SK-N-SH treated with all-trans-retinoic acid at 6 μM for 48 hours (cell line): ENCODE measurements at places on chromosomes 13 and 19.

- peak; percentile 64 for ATAC-seq
Measured at GRCh38 chr13:46896341-46897137, at the start of gene HTR2A. HTR2A (minus strand) TSS chr13:46897053; CDS start chr13:46895906, 1,147 bp downstream.

DNA sequence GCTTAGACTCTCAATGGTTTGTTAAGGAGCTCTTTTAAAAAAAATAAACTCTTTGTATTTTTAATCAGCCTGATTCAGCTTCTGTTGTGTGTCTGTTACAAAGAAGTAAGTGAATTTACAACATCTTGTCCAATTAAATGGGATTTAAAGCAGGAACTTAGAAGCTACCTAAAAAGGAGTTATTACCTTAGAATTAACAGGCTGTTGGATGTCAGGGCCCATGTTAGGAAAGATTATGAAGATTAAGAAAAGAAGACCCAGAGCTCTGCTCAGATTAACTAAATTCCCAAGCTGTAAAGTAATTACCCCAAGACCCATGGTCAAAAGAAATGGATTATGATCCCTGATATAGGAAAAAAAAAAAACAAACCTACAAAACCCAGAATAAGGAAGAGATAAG lies 44.1 kb upstream of the ZNF780A start:
- ATAC-seq = no peak

GRCh38 chr13:98513837-98514236 lies 63.1 kb downstream of the STK24 start:
- no peak for ATAC-seq

DNA sequence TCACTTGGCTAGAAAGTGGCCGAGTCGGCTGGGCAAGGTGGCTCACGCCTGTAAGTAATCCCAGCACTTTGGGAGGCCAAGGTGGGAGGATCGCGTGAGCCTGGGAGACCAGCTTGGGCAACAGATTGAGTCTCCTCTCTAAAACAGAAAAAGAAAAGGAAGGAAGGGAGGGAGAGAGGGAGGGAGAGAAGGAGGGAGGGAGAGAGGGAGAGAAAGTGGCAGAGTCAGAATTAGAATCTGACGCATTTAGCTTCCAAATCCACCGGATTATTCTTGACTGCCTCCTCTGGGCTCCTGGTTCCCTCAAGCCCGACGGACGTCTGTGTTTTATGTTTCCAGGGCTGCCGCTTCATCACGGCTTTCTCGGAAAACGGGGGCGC lies 22.5 kb downstream of the LRFN3 start:
- no peak for ATAC-seq

DNA sequence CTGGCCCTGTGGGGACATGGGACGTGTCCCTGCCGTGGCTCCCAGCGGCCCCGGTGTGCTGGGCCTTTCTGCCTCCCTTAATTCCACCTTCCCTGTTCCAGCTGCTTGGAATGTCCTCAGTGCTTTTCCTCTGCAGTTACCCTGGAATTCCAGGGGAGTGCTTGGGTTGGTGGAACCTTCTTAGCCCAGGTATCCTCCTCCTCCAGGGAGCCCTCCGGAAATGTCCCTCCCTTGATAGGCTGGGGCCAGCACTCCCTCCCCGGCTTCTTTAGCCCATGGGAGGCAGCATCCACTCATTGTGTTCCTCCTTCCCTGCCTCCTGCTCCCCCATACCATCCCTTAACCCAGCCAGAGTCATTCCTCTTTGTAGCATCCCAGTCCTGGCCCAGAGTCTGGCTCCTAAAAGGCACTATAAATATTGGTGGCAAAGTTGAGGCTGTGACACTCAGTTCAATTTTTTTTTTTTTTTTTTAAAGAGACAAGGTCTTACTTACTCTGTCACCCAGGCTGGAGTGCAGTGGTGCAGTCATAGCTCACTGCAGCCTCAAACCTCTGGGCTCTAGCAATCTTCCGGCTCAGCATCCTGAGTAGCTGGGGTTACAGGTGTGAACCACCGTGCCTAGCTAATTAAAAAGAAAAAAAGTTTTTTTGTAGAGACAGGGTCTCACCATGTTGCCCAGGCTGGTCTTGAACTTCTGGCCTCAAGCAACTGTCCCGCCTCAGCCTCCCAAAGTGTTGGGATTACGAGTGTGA lies 13.7 kb upstream of the SLC7A10 start:
- no peak for ATAC-seq

DNA sequence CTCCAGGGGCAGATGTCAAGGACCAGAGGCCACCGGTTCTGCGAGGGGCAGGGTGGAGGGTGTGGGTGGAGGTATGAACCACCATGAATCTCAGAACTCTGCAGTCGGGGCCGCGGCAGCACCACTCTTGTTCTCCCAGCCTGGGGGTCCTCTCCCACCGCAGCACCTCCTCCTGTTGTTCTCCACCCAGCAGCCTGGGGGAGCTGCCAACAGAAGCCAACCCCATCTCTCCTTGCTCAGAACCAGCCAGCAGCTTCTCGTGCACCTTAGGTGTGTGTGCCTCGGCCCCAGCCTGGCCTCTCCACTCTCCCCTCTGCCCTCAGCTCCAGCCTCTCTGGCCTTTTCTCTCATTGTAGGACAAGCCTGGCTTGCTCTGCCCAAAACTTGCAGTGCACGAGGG lies 31.9 kb upstream of the CCNE1 start:
- no peak for ATAC-seq

DNA sequence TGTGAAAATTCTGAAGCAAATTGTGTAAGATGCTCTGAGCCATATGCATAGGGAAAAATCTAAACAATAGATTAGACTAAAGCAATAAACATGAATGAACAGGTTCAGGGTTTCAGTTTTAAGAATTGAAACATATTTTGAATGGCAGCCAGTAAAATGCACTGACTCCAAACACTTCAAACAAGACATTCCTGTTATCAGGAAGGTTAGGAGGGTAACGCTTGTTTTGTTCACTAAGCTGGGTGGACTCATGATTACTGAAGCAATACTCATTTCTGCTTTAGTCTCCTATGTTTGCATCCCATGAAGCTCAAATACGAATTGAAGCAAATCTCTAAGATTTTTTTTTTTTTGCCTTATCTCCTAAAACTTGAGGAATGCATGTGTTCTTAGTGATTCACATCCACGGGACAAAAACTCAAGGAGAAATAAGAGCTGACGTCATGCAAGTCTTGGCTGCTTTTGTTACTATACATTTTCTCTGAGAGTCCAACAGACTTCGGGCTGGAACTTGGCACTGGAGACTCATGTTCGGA lies 29.1 kb upstream of the IGFL4 start:
- ATAC-seq = no peak; the same call in 2 of the 3 replicates

- no peak for ATAC-seq
Measured at GRCh38 chr19:17156947-17157302, 58.2 kb upstream of the USE1 start.

DNA sequence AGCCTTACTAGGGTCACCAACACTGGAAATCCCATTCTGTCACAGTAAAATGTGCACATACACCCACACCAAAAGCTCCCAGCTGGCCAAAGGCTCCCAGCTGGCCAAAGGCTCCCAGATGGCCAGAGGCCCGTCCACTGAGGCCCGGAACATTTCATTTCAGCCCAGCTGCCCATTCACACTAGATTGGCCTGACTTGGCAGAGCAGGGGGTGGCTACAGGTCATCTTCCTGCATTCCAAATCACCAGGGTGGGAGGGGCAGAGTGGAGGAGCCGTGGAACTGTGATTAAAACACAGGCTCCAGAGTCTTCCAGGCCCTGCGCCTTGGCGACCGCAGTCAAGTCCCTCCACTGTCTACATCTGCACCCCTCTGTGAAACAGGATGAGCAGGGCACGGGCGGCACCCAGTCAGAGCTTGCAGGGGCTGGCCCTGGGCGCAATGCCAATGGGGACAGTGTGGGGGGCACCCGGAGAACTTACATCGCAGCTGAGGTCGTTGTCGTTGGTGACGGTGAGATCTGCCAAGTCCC lies 10.1 kb upstream of the PRKD2 start:
- no peak for ATAC-seq

DNA sequence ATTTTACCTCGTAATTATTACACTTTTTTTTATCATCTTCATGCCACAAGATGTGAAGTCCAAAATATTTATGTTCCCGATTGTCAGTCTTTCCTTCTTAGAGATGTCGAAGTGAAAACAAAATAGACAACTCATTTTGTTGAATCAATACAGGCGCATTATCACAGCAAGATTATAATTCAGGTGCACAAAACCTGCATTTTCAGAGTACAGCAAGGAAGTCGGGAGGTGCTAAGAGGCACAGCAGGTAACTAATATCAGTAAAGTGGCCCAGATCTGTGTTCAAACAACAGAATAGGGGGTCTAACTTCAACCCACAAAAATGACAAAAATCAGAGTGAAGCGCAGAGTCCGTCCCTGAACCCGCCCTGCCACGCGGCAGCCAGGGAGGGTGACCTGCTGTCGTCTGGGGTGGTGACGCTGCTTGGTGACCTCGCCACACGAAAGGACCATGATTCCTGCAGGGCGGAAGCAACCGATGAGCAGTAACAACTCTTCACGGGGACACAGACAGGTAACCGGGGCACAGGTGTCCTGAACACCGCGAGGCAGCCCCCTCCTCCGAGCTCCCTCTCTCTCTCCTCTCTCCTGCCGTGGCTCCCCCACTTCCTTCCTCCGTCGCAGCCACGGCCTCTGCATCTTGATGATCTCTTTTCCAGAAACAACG lies 50.9 kb upstream of the SPACA7 start:
- no peak for ATAC-seq

- no peak for ATAC-seq
Measured at GRCh38 chr13:44583137-44583536, 7.0 kb upstream of the TSC22D1 start.

- no peak for ATAC-seq
Measured at GRCh38 chr19:17751103-17751911, at the start of gene FCHO1. FCHO1 (plus strand) TSS chr19:17751477; CDS start chr19:17755165, 3,688 bp downstream.

DNA sequence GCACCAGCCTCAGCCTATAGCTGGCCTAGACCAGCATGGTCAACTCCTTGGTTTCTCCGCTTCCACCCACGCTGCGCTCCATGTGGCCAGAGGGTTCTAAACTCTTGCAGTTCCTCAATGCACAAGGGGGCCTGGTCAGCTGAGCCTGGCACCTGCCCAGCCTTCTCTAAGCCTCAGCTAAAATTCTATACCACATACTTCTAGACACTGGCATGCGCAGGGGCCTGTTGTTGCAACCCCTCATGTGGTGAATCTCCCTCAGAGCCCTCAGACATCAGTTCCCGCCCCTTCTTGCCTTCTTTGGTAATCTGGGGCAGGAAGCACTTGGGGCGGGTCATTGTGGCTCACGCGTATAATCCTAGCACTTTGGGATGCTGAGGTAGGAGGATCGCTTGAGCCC lies 19.7 kb upstream of the LDLR start:
- peak; percentile 18; the same call in 2 of the 3 replicates for ATAC-seq

GRCh38 chr13:68369739-68370138 lies 1139.6 kb upstream of the PCDH9 start:
- no peak for ATAC-seq

GRCh38 chr19:8333767-8334457 lies 9.2 kb downstream of the KANK3 start:
- ATAC-seq = no peak

DNA sequence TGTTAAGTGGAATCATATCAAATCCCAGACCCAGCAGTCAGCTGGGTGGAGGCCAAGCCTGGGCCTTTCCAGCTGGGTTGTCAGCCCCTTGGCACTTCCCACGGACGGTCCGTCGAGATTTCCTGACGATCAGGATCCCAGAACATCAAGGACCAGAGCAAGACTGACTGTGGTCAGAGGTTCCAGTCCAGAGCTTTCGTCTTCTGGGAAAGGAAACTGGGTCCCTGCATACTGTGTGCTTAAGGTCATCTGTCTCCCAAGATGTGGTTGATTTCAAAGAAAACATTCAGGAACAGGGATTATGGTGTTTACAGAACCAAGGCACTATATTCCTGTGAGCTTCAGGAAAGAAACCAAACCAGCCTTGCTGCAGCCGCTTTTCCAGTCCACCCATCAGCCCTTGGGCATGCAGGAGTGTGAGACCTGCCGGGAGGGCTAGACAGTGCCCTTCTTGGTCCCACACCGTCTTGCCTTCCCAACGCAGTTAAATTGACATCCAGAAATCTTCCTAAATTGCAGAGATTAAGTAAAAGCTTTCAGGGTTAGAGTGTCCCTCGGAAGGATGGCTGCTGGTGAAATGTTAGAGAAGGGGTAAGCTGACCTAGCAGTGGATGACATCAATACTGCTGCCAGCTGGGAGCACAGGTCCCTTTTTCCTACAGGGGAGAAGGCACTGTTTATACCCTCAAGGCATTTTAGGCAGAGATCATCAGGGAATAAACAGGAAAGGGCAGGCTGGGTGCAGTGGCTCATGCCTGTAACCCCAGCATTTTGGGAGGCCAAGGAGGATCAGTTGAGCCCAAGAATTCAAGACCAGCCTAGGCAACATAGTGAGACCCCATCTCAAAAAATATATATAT lies 5.0 kb upstream of the C19orf33 start:
- no peak for ATAC-seq

DNA sequence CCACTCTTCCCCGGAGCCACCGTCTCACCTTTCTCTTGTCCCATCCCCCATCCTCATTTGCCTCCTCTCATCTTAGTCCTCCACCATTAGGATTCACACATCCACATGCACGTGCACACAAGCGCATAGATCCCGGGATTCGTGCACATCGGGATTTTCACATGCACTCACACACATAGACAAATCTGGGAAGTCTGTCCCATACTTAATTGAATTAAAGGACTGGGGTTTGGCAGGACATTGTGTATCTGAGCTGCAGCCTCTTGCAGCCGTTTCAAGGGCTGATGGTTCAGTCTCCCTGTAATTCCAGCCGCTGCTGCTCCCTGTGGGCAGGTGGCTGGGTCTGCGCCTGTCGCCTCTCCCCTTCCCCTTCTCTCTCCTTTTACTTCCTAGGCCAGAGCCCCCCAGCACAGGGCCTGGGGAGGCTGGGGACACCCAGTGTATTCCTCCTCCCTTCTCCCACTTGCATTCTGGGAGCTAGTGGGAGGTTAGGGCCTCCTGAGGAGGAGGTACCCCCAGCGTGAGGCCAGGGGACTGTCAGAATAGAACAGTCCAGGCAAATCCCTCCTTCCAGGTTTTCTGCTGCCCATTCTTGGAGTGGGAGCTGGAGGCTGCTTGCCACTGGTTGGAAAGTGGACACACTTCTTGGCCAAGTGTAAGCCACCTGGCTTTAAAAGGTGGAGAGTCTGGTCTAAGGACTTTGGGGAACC lies 43.6 kb downstream of the LYL1 start:
- ATAC-seq = no peak

DNA sequence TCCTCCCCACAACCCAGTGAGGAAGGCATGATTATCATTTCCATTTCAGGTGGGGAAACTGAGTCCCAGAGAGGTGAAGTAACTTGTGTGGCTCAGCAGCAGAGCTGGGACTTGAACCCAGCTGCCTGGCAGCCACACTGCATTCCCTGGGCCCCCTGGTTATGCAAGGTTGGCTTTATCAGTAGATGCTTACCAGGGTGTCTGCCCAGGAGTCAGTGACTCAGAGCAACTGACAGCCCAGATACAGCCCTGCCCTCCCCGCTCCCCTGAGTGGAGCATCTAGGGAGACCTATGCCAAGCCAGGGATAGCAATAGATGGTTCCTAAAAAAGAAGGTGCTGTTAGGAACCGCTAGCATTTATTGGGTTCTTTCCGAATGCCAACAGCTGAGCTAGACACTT lies 5.9 kb downstream of the IGLON5 start:
- no peak for ATAC-seq
